ENCODE measurements at places on chromosomes 12 and 14.

DNA sequence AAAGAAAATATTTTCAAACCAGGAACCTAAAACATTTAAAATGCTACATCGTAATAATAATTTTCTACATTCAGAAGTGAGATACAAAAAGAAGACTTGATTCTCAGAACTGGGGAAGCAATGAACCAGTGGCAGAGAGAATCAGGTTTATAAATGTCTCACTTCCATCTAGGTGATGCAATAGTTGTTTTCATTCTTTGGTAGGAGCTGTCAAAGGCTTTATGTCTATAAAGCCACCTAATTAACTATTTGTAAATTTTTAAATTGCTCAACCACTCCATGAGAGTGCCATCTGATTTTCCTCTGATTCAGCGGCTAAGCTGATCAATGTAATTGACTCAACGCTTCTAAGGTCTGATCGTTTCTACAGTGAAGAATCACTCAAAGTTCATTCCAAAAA is 66.1 kb downstream of the ARMH4 start:
- DNase-seq, result no peak

DNA sequence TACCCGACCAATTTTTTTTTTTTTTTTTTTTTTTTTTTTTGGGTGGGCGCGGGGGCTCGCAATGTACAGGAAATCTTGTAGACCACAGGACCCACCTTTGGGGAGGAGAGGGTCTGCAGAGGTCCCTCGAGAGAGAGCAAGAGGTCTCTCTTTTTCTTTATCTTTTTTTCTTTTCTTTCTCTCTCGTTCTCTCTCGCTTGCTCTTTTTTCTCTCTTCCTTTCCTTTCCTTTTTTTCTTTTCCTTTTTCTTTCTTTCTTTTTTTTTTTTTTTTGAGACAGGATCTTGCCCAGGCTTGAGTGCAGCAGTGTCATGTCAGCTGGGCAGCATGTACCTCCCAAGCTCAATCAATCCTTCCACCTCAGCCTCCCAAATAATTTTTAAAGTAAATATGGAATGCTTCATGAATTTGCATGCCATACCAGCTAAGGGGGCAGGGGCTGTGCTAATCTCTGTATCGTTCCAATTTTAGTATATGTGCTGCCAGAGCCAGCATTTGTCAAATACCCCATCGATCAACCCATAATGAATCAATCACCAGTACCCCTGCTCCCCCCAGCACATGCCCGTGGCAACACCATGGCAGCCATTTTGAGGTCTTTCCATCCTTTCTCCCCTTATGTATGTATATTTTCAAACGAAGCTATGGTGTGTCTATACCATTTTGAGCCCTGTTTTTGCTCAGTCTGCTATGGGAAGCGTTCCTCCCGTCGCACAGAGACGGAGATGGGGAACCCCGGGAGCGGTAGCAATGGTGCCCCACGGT is 9.3 kb downstream of the PAPLN start:
- DNase-seq, result no peak

DNA sequence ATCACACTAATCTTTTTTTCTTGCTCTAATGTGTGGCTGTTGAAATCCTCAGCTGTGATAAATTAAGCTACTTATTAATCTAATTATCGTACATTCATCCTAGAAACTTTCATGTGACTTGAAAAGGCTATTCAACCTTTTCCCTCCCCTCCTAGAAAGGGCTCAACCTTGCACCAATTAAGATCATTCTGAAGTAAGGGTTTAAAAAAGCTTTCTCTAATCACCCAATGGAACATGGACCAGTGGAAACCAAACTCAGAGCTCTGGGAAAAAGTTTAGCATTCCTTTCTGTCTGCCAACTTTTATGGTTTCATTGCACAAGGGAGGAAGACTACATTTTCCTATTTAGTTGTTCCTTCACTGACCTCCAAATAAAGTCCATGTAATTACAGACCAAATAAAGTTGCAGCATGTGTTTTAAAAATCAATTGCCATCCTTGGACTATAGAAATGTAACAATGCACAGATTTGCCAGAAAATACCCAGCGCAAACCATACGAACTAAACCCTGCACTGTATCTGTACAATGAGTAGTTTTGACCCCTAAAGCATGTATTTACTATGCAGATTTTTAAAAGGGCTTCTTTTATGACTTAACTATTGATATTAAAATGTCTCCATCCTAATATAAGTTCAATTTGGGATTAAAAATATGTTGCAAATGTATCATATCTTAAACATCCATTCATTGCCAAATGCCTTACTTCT is 142.6 kb upstream of the OTX2 start:
- no peak for DNase-seq

- DNase-seq, result peak; percentile 3
Observed at GRCh38 chr12:92735131-92735721, 32.4 kb downstream of the PLEKHG7 start.

DNA sequence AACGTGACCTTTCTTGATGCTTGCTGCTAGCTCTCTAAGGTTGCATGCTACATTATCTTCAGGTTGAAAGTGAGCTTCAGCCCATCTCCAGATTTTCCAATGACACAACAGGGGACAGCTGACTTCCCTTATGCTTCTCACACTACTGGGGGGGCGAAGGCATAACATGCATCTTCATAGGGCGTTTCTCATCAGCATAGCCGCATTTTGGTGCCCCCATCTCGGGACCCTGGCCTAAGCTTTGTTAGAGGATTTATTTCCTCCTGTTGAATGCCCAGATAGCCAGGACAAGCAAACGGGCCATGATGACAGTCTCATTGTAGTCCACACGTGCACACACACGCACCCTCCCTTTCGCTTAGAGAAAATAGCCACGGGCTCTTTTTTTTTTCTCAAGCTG is 30.7 kb downstream of the SSPN start:
- DNase-seq, result no peak

- no peak for DNase-seq
Observed at GRCh38 chr12:80598004-80598606, 109.3 kb upstream of the MYF6 start.

DNA sequence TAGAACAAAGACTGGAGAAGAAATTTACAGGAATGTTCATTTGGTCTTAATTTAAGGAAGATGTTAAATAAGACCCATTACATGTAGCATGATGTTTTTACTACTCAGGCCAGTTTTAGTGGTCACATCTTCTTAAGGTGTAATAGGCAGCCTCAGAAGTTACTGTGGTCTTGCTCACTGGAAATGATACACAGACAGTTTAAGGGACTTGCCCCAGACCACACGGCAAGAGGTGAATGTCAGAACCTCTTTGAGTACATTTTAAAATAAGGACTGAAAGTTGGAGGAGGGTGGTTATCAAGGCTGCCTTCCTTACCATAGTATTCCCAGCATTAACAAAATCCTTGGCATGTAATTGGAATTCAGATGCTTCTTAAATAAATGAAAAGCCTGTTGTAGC is 37.9 kb downstream of the LRRK2 start:
- DNase-seq, result no peak

GRCh38 chr12:53191885-53192530 is 11.3 kb upstream of the CSAD start:
- no peak for DNase-seq

- no peak for DNase-seq
Observed at GRCh38 chr14:36513012-36513420, 7.0 kb downstream of the NKX2-1 start.

DNA sequence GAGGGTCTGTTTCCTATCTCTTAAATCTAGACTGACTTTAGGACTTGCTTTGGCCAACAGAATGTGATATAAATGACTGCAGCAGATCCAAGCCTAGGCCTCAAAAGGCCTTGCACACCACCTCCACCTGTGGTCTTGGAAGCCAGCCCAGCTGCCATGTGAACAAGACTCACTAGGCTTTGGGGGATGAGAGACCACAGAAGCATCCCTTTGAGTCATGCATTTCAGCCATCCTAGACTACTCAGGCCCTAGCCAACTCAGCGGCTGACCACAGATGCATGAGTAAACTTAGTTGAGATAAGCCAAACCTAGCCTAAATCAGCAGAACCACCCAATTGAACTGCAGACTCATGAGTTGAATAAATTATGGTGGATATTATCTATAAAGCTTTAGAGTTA is 87.7 kb downstream of the KCNH5 start:
- peak; percentile 58 for DNase-seq

DNA sequence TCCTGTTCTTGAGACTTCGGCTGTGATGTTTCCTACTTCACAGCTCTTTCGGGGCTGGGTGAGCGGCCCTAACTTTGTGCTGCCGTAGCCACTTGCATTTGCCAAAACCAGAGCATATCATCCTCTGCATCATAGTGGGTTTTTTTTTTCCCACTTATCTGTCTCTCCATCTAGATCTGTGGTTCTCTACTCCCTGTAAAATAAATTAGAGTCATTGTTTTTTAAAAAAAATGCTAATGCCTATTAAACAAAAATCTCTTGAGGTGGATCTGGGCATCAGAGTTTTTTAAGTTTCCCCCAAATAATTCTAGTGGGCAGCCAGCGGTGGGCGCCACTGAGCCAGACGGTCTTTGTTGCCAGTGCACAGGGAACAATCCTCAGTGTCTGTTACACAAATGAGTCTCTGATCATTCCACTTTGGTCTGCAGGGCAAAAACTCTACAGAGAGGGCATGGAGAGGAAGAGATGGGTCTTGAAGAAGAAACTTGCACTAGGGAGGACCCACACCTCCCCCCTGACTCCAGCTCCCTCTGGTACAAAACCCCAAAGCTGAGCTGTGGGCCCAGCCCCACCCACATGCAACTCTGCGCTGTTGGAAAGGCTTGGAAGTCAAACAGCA is 62.4 kb upstream of the BCL2L14 start:
- DNase-seq, result no peak

DNA sequence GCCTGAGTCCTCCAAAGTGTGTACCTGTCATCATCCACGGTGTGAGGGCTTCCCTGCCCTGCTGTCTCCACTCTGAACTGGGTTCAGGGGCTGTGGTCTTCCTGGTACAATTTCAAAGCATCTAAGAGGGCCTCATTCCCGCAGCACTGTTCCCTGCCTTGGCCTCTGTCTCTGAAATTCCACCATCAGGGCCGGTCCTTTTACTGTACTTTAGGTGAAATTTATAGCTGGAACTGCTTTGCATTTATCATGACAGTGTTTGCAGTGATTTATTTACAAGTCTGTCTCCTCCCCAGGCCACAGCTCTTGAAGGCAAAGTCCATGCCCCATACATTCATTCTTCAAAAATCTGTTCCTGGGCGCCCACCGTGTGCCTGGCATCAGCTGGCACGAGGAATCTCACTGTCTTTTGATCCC is 36.9 kb upstream of the NCOR2 start:
- DNase-seq, result no peak

DNA sequence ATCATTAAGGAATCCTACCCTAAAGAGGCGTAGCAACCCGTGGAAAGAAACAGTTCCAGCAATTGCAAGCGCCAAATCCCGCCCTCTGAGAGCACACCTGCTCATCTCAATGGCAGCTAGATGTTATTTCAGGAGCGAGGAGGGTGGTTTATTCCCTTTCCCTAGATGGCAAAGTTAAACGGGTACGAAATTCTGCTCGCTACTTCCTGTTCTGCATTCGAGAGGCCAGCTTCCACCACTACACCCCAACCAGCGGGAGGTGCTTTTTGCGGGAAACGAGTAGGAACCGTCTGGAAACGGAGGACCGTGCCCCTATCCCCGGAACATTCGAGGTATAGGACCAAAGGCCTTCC is 536 bp downstream of the VPS29 start:
- peak; percentile 56 for DNase-seq

DNA sequence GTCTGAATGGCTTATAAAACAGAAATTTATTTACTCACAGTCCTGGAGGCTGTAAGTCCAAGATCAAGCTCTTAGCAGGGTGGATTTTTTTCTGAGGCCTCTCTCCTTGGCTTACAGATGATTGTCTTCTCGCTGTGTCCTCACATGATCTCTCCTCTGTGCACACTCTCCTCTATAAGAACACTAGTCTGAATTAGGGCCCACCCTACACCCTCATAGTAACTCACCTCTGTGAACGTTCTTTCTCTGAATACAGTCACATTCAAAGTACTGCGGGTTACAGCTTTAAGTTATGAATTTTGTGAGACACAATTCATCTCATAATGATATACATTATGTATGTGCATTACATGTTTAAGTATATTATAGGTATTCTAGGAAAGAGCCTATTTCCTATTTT is 135.7 kb upstream of the ATXN7L3B start:
- DNase-seq, result no peak

- DNase-seq, result no peak
Observed at GRCh38 chr14:29205658-29206057, 439.1 kb downstream of the FOXG1 start.

GRCh38 chr12:57524814-57525614 is 2.4 kb downstream of the MBD6 start:
- no peak for DNase-seq

DNA sequence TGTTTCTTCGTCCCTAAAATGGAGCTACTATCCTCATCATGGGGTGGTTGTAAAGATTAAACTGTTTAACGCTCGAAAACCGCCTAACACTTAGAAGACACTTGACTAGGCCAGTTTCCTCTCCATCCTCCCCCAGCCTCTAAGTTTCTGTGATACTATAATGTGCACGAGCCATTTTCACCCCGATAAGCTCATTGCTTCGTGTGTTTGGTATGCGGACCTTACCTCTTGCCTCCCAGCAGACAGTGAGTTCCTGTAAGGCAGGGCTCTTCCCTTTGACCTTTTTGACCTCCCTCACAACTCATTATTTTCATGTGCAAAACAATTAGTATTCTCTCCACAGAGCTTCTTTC is 499 bp upstream of the GXYLT1 start:
- no peak for DNase-seq

- DNase-seq, result no peak
Observed at GRCh38 chr14:23460960-23461359, 8.5 kb upstream of the NGDN start.

DNA sequence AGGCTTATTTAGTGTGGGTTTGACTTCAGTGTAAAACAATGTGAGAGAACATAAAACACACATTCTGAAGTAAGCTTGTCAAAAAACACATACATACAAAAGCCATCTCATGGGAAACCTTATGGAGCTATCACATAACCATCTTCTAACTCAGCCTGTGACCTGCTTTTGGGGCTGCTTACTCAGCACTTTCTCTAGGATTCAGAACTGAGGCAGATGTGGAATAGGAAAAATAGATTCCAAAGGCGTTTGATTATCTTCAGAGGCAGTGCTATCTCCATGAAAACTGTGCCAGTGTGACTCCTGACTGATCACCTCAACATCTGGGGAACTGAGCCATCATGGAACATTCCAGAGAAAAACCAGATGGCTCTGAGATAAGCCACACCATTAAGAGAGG is 13.5 kb downstream of the HAL start:
- no peak for DNase-seq

DNA sequence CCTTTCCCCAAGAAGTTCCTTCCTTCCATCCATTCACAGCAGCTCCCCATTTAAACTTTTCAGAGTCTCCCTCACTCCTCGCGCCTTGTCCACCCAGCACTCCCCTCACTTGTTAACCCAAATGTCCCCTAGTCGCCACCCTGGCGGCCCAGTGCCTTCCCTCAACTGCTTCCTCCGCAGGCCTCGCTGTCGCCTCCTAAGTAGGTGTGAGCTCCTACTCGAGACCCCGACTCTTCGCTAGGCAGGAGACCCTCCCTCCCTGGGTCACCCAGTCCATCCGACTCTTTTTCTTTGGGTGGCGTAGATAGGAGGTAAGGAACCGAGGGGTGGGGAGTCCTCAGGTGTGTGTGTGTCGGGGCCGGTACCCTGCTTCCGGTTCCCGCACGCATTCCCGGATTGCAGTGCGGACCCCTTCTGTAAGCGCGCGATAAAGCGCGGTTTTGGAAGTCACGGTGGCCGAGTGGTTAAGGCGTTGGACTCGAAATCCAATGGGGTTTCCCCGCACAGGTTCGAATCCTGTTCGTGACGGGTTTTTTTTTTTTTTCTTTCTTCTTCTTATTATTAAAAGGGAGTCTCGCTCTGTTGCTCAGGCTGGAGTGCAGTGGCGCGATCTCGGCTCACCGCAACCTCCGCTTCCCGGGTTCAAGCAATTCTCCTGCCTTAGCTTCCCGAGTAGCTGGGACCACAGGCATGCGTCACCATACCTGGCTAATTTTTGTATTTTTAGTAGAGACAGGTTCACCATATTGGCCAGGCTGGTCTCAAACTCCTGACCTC is 823 bp upstream of the SMARCC2 start:
- peak; percentile 63 for DNase-seq
